Gastrocnemius medialis (tissue), 4 donors: ENCODE measurements at places on chromosomes 4 and X. TPM values are rescaled to one million over a fixed set of nuclear protein-coding genes. Genes with fewer than 3 reads are reported as not detected.

The PFKFB1 gene
- 18.5 TPM for total RNA-seq

The PAGE4 gene
- total RNA-seq, result not detected

- no peak for DNase-seq
Measured at GRCh38 chrX:120857240-120857639, 18.4 kb downstream of the CT47B1 start.

GRCh38 chr4:76549765-76550164 is 114.7 kb downstream of the SHROOM3 start:
- DNase-seq, result no peak
